Ascending aorta (tissue), 2 donors: ENCODE measurements at places on chromosomes 7 and 10. TPM values are rescaled to one million over a fixed set of nuclear protein-coding genes. Genes with fewer than 3 reads are reported as not detected.

Gene MUC3A
- total RNA-seq, result not detected

Gene CLDN4
- total RNA-seq, result 0.21 TPM

Gene GSAP
- 10.9 TPM for total RNA-seq

Gene GCK
- 2.7 TPM for total RNA-seq

Gene KNDC1
- 0.21 TPM for total RNA-seq

Gene DGKB
- total RNA-seq, result not detected

Gene WASHC2A
- 13.5 TPM for total RNA-seq

Gene CCDC3
- 86.0 TPM for total RNA-seq

Gene CACUL1
- 23.6 TPM for total RNA-seq

Gene USP6NL
- total RNA-seq, result 20.5 TPM

Gene IKZF1
- total RNA-seq, result 3.6 TPM

Gene TRIM50
- not detected for total RNA-seq

Gene PWWP2B
- 24.4 TPM for total RNA-seq

Gene KAT6B
- 41.1 TPM for total RNA-seq

Gene SHTN1
- total RNA-seq, result 3.0 TPM

Gene FEZF1
- not detected for total RNA-seq

Gene FAM25C
- total RNA-seq, result not detected

Gene CYP3A4
- total RNA-seq, result not detected

Gene DLX5
- total RNA-seq, result not detected

Gene ITPRID1
- total RNA-seq, result not detected

Gene EMX2
- not detected for total RNA-seq

Gene CAMK2B
- 3.2 TPM for total RNA-seq

Gene FAM53B
- total RNA-seq, result 52.5 TPM

Gene PNLIP
- not detected for total RNA-seq

Gene PFKP
- total RNA-seq, result 197 TPM

Gene CRYGN
- total RNA-seq, result not detected

Gene MRC1
- total RNA-seq, result 15.1 TPM

Gene ASB10
- not detected for total RNA-seq

Gene PDE1C
- total RNA-seq, result 1.4 TPM

Gene PILRA
- 25.8 TPM for total RNA-seq

Gene NEBL
- 0.21 TPM for total RNA-seq

Gene TFEC
- 1.3 TPM for total RNA-seq

Gene HOXA6
- total RNA-seq, result 15.3 TPM

Gene IGF2BP3
- not detected for total RNA-seq

Gene CNOT4
- 14.8 TPM for total RNA-seq

Gene FLNC
- 117 TPM for total RNA-seq

Gene ANKRD1
- total RNA-seq, result 8.1 TPM

Gene CPA2
- not detected for total RNA-seq

Gene CACNA2D1
- 17.3 TPM for total RNA-seq

Gene LARP4B
- total RNA-seq, result 31.6 TPM

Gene C10orf143
- 0.11 TPM for total RNA-seq

Gene METTL2B
- 37.4 TPM for total RNA-seq

Gene IL2RA
- not detected for total RNA-seq

Gene IGFBP1
- total RNA-seq, result not detected

Gene GIMAP7
- 9.4 TPM for total RNA-seq

Gene TAC1
- not detected for total RNA-seq

Gene LRRC61
- total RNA-seq, result 14.7 TPM
